Sciatic nerve (tissue), 2 donors: ENCODE measurements at places on chromosomes 6 and 20. TPM values are rescaled to one million over a fixed set of nuclear protein-coding genes. Genes with fewer than 3 reads are reported as not detected.

EFCAB8 gene
- 1.1 TPM for total RNA-seq

SYCP2 gene
- 6.7 TPM for total RNA-seq

DNA sequence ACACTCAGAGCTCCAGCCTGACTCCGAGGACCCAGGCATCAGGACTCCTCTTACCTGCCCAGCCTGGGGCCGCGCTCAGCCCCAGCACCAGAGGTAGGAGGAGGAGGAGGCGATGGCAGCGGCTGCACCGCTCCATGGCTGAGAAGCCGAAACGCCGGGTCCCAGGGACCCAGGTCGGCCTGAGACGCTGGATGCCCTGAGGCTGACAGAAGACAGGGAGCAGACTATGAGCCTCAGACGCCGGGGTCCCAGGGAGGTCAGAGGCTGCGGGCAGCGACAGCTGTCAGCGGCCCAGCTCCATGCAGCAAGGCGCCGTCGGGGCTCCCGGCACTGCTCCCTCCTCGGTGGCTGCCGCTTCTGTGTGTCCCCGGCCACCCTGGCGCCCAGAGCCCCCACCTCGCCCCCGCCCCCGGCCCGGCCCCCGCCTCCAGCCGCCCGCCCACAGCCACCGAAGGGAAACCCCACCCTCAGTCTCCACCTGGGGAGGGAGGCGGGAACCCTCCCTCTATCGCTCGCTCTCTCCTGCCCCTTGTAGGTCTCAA, at the start of gene COL11A2:
COL11A2 (minus strand) TSS at position 363 of the 542 bp plus-strand sequence; CDS start at position 136, 227 bp downstream.
- DNase-seq, result no peak

GRCh38 chr6:32843331-32843978, 392 bp downstream of the PSMB8 start:
- DNase-seq, result no peak

DNA sequence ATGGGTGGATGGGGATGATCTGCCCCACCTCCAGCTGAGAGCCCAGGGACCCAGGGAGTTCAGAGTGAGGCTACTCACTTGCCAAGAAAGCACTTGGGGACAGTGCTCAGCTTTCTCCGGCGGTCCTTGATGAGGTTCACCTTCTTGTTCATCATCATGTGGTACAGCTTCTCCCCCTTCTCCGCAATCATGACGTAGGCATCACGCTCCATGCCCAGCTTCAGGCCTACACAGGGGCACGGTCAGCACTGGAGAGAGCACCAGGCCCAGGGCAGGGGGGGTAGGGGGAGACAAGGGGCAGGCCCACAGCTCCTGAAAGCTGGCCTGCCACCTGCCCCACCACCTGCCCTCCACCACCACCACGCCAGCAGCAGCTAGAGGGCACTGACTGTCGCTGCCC, 139.2 kb downstream of the PREX1 start:
- no peak for DNase-seq

DNA sequence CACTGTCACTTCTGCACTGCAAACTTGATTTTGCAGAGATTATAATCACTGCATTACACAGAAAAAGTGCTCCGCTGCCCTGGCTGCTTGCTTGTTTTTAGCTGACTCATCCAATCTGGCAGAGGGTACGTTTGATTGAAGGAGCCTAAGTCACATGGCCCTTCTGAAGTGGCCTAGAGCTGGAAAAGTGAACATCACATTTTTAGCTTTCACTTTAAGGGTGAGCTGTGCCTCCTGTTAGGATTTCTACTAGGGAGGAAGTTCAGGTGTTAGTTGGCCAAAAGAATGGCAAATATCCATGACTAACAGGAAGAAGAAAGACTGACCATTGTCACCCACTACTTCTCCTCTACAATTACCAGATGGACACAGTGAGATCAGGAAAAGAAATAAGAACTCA, 889.1 kb upstream of the MAP3K7 start:
- no peak for DNase-seq

GRCh38 chr6:29593199-29593855, 8.4 kb downstream of the OR2H2 start:
- no peak for DNase-seq

DNA sequence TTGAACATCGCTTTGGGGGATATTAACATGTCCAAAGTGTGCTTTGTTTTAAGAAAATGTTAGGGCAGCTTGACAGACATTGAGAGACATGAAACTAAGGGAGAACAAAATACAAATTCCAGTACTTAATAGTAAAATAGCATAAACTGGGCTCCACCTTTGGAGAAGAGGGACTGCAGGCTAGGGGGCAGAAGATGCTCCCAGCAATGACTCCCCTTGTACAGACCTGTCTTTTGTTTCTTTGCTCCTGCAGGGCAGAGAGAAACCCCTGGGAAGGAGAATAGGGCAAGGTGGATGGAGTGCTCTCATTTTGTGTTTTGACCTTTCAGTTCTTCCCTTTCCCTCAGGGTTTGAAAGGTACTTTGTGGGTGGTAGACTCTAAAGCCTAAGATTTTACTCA, 115.6 kb upstream of the PLCB4 start:
- no peak for DNase-seq

DNA sequence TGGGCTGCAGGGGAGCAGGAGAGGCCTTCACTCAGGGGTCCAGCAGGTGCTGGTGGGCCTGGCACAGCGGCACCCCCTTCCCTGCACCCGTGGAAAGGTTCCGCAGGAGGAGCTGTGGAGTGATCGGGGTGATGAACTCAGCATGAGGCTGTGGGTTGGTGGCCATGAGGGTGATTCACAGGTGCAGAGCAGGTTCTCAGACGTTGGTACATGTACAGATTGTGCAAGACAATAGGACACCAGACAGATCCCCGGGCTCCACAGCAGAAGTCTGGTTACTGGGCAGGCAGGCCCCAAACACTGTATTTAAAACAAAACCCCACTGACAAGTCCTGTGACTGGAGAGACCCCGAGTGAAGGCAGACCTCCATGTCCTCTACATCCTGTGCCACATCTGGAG, 151.6 kb upstream of the CDH4 start:
- no peak for DNase-seq

DNA sequence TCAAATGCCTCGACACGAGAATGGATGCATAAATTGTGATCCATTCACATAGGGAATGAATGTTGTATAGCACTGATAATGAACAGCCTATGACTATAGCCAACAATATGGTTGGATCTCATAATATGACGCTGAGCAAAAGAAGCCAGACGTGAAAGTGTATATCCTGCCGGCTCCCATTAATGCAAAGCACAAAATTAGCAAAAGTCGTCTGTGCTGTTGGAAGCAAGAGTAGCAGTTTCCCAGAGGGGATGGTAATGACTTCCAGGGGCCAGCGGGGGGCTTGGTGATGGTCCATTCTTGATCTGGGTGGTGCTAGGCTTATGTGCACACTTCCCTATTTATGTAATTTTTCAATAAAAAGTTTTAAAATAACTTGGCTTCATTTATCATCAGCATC, 1.0 kb upstream of the TAGAP start:
- DNase-seq, result no peak

- no peak for DNase-seq
Observed at GRCh38 chr6:39543095-39543494, 182.1 kb downstream of the KIF6 start.

DNA sequence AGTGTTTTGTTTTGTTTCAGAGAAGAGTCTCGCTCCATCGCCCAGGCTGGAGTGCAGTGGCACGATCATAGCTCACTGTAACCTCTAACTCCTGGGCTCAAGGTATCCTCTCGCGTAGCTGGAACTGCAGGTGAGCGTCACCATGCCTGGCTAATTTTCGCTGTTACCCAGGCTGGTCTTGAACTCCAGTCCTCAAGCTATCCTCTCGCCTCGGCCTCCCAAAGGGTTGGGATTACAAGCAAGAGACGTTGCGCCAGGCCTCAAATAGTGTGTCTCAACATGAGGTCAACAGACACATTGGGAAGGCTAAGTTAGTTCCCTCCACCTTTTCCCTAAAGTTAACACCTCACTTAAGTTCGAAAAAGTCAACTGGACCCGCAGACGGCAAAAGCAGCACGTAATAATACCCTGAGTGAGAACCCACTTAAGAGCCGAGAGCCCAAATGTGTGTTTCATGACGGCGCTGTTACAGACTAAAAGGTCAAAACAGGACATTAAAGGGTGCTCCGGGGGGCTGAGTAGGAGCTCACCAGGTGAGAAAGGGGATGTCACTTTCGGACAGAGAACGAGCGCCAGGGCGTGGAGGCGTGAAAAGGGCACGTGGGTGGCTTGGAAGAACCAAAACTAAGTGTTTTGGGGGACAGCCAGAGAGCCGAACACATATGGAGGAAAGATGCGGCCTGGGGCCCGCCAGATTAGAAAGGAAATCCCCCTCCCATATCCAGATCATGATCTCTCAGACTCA, 499 bp downstream of the TTI1 start:
- DNase-seq, result no peak

DNA sequence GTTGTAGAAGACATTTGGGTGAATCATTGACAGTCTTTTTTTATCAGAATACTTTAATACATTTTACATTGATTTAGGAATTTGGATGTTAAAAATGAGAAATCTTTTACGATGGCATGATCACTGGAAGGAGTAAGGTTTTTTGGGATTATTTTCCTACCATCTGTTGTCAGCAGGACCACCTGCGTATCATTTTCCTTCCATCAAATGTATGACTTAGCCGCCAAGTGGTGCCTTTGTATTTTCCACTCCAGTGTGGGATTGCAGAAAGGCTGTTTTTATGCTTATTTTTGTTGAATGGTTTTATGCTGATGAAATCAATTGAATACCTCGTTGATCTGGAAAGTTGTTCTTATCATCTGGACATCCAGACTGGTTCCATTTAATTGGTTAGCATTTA, 35.8 kb downstream of the AKAP12 start:
- no peak for DNase-seq
